ENCODE measurements at places on chromosomes 2 and 18.

GRCh38 chr2:218125626-218126080 lies at the start of gene CXCR2:
Gene CXCR2, plus strand, starts transcription at chr2:218126028. Its CDS starts 8,774 bp downstream, at chr2:218134802.
- no peak for DNase-seq

DNA sequence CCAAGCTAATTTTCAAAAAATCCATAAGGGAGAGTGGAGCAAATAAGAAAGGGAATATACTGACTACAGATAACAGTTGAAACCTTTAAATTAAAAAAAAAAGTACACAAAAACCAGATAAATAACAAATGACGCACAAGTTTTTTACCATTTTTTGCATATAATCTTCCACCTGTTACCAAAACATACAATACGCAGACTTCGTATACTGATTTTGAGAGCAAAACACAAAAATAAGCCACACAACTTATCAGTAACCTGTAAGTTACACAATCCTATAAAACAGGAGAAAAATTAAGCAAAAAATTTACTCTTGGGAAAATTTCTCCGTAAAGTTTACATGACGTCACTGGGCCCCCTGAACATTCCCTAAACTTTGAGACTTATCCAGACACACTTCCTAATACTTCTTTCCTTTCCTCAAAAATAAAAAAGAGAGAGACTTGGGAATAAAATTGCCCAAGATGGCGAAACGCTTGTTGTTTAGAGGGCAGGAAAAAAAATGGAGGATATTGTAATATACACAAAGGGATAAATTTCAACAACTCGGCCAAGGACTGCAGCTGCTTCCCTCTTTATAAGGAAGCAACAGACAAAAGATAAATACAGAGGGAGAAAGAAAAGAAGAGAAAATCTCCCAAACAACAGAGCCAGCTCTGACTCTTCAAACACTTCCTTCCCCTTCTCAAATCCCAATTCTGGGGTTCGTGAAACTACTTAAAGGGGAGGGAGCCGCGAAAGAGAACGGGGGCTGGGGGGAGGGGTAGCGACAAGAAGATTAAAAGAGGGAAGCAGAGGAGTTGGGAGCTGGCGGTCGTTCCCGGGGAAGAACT lies 1.6 kb downstream of the BAZ2B start:
- DNase-seq: no peak

DNA sequence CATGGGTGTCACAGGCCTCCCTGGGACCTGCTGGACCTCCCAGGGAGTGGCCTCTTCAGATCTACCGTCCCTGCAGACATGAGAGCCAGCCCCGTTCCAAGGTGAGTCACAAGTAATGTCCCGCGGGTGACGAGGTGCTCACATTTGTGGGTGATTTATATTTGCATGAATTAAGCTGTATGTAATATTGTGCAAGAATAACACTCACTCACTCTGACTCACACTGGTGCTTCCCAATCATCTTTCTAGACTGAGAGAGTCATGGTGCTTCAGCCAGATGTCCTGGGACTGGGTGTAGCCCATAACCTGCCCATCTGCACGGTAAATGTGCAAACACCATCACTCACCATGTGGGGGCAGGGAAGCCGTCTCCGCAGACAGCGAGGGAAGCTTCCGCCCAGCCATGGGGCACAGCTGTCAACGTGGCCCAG lies 347.5 kb upstream of the SALL3 start:
- DNase-seq: no peak

- no peak for DNase-seq
These were observed 12.5 kb upstream of the LBH start for GRCh38 chr2:30218814-30219213.

- DNase-seq: no peak
These were observed 23.5 kb upstream of the PMAIP1 start for GRCh38 chr18:59876310-59876626.

DNA sequence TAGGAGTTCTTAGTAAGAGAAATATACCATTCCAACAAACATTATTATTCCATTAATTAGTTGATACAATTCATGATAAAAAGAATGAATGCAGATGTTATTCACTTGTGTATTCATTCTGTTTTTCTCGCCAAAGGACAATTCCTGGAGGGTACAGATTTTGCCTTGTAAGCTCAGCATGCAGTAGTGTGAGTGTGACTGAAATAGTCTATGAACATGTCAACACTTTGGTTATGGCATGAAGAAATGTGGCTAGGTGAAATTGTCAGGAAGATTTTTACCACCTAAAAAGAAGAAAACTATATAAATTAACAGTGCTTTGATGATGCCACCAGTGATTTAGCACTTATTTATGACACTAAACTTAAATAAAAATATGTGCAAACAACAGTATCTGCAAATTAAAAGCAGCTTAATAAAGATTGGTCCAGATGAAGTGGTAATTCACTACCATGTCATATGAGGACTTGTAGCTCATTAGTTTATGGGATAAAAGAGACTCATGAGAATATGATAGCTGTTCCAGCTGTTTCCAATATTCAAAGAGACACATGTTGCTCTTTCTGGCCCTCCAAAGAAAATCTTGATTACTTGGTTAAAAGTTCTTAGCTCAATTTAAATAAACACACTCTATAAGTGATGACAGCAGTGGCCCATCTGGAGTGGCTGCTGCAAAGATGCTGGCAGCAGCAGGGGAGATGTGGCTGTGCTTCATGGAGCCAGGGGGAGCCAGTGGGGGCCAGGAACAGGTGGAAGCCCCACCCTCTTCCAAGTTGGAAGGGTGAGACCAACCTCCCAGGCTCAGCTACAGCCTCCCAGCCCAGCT lies 165.0 kb downstream of the CDH19 start:
- DNase-seq: no peak

DNA sequence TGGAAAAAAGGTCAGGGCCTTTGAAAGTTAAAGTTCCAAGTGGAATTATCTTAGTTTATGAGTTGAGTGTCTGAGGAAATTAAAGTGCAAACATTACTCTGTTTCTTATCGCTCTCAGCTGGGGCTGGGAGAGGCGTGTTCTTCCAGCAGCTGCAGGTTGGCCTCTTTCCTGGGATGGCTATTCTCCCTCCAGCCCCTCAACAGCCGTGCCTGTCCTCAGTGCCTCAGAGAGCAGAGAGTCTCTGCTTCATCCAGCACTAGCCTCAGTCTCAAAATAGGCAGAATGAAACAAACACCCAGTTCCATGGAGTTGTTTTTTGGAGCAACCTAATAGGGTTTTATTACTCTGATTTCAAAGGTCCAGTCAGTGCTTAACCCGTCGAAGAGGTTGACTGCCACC lies 298.1 kb downstream of the GALR1 start:
- no peak for DNase-seq

GRCh38 chr18:61335684-61336555 lies 2.7 kb downstream of the CDH20 start:
- DNase-seq: no peak

DNA sequence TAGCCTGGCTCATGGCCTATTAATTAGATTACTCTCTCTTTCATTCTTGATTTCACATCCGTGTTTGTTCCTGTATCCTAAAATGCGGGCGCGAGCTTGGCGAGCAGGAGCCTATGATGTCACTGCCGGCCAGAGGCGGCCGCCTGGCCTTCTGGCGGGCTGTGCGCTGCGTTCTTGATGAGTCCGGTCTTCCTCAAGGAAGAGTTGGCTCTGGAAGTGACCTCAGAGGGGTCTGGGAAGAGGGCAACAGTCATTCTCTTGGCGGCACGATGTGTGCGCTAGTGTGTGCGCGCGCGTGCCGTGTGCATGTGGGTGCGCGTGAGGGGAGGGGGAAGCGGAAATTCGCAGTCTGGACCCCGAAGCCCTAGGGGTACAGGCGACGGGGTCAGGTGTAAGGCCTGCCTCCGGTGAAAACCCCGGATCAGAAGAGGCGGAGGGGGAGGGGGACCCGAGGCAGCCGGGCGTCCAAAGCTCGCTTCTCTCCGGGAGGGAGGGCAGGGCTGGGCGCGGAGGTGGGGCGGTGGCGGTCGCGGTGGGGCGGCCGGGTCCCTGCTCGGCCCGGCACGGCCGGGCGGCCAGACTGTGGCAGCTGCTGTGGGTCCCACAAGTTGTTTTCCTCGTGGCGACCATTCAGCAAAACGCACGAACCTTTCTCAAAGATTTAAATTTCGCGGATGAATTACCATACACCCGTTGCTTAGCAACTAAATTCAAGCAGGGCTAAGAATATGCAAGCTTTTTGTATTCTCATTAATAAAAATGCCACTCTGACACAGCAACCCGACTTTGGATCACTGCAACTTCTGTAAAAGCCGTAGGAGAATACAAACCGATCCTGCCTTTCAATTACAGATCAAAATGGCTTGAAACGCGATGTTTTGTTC lies 8.4 kb downstream of the POU3F3 start:
- no peak for DNase-seq

DNA sequence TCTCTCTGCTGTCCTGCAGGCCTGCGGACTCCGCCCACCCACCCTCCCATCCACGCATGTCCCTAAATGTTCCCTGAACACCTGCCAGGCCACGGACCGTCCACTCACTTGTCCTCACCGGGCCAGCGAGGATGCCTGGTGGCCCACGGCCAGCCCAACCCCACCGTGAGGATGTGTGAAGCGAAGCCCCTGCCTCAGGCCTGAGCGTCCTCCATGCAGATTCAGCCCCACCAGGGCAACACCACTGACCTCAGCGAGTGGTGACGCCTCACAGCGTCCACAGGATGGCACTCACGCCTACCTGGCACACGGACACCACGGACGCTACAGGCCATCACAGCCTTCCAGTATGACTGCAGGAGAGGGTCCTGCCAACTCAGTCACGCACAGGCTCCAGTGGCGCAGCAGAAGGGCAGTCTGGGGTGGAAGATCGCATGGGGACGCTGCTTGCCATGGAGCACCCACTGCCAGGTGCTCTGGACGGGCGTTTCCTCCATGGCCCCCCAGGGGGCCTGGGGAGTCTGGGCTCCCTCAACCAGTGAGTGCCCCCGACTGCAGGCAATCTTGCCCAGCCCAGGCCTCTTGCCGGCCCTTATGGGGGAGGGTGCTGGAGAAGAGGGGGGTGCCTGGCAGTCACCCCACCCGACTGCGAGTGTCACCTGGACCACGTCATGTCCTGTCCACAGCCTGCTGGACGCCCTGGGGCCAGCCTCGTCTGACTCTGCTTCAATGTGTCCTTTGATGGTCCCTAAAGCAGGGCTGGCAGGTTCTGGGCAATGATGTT lies 25.4 kb downstream of the HDAC4 start:
- no peak for DNase-seq

DNA sequence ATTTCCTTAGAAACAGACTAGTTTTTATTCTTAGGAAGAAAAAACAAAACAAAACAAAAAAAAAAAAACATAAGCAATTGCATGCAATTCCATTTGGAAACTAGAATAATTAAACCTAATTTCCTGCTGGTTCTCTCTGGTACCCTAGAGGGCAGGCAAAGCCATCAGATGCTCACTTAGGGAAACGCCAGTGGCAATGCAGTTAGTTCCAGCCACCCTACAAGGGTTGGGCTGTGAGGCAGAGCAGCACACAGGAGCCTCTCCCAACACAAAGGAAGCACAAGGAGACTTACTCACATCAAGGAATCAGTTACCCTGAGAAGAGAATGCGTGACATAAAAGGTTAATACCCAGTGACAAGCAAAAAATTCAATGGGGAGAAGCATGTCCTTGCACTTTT lies 28.8 kb downstream of the CCDC93 start:
- no peak for DNase-seq

DNA sequence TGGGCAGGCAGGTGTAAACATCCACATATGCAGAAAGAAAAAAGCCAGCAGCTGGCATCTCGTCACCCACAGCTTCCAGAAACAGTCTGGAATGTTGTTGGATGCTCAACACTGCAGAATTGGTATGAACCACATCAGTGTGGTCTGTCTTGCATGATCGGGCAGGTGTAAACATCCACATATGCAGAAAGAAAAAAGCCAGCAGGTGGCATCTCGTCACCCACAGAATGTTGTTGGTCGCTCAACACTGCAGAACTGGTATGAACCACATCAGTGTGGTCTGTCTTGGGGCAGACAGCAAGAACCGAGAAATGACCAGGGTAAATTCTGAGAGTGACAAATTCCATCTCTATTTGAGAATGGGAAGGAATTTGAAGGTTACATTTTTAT lies 39.6 kb downstream of the DOCK10 start:
- DNase-seq: no peak

- DNase-seq: no peak
These were observed 29.0 kb upstream of the PTPN4 start for GRCh38 chr2:119730671-119731177.

DNA sequence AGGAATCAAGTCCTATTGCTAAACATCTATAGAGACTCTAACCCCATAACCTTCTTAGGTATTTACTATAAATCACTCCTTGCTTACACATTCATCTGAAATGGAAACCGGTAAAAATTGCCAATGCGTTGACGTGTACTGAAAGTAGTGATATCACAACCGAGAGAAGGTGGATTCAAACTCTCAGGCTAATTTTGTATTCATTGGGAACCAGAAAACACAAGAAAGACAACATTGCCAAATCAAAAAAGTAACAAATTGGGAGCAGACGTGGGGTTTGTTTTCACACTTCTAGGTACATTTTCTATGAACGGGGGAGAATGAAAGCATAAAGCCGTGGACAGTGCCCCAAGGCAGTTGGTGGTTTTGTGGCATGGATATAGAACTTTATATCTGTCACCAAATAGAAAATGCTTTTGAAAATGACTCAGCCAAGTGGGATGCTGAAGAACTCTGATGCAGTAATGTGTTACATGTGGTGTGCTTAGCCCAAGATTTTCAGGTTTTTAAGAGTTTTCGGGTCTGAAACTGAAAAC lies 155.1 kb upstream of the RASGRP3 start:
- DNase-seq: no peak
